ENCODE measurements at places on chromosomes 2 and 18.

DNA sequence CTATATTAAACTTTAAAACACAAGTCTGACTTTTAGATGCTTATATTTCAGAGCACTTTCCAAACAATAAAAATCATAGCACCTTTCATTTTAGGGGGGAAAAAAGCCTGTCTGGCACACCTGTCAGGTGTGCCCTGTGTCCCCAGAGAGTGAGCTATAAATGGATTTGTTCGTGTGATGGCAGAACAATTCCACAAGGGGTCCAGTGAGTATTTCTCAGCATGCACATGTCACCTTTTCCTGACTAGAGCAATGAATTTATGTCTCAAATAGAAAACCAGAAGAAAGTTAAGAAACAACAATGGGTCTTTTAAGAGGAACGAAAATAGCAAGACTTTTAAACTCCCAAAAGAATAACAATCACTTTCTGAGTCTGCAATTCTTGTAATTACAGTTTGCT, 55.9 kb downstream of the ACVR1C start:
- no peak for DNase-seq

GRCh38 chr2:23649303-23649702, 264.3 kb downstream of the KLHL29 start:
- DNase-seq, result no peak

- DNase-seq, result no peak
Observed at GRCh38 chr2:121791290-121791689, 35.8 kb downstream of the TSN start.

GRCh38 chr2:134988994-134989605, 58.1 kb downstream of the MAP3K19 start:
- peak; percentile 48 for DNase-seq

DNA sequence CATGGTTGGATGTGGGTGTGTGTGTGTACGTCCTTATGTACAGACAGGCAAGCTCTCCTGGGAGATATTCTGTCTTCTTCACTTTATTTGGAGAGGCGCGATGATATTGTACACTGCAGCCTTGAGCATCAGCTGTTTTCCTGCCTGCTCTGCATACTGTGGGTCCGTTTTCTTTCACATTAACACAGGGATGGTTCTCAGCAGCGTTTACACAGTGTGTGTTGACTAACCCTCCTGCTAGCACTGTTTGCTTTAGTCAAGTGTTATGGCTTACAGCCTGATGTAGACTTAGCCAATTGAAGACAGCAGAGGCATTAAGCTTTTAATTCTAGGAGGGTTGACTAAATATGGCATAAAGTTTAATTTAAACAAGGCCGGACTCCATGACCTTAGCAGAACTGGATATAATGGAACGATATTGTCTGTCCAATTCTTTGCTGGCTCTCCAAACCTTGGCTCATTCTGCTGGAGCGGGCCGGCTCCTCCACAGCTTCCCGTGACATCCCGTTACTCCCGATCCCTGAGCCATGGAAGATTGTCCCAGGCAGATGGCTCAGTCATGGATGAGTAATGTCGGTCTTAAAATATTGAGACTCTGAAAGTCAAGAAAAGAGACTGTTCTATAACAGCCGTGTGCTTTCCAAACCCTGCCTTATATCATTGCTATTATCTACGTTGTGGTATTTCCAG, 134.7 kb downstream of the TPGS2 start:
- DNase-seq, result peak; percentile 76

- DNase-seq, result peak; percentile 88
Observed at GRCh38 chr2:215921895-215922294, 91.5 kb downstream of the MREG start.

- peak; percentile 100 for DNase-seq
Observed at GRCh38 chr2:217695033-217695520, 307.7 kb downstream of the TNS1 start.

- peak; percentile 25 for DNase-seq
Observed at GRCh38 chr2:38170067-38170466, 94.1 kb upstream of the CYP1B1 start.

- peak; percentile 0 for DNase-seq
Observed at GRCh38 chr2:28869494-28870145, 489 bp downstream of the TRMT61B start.

DNA sequence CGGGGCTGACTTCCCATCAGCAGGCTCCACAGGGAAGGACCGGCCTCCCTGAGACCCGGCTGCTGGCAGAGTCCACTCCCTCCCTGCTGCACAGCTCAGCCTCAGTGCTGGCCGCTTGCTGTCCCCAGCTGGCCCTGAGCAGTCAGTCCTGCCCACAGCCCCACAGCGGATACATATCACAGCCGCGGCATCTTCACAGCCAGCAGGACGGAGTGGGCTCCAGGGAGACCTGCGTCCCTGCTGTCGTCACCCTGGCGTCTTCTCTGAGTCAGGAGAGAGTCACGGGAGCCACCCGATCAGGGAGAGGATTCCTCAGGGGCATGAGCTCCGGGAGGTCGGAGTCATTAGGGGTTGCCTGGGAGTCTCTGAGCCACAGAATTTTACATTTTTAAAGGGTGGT, 13.1 kb upstream of the SNTG2 start:
- DNase-seq, result peak; percentile 79

GRCh38 chr2:48369971-48370370, 160.0 kb upstream of the STON1 start:
- no peak for DNase-seq

GRCh38 chr2:122422384-122422991, 667.0 kb downstream of the TSN start:
- peak; percentile 0 for DNase-seq

DNA sequence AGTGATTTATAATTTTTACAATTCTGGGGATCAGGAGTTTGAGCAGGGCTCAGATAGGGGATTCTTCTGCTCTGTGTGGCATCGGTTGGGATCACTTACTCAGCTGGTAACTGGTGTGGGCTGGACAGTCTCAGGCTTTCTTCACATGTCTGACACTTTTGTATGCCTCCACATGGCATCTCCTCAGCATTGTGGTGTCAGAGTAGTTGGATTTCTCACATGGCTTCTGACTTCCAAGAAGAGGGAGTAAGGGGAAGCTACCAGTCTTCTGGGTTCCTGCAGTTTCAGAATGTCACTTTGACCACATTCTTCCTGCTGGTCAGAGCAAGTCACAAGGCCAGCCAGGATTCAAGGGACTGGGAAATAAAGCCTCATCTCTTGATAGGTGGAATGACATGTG, 55.6 kb downstream of the NCOA1 start:
- no peak for DNase-seq

- DNase-seq, result peak; percentile 67
Observed at GRCh38 chr2:231674587-231675338, 33.6 kb upstream of the PTMA start.

DNA sequence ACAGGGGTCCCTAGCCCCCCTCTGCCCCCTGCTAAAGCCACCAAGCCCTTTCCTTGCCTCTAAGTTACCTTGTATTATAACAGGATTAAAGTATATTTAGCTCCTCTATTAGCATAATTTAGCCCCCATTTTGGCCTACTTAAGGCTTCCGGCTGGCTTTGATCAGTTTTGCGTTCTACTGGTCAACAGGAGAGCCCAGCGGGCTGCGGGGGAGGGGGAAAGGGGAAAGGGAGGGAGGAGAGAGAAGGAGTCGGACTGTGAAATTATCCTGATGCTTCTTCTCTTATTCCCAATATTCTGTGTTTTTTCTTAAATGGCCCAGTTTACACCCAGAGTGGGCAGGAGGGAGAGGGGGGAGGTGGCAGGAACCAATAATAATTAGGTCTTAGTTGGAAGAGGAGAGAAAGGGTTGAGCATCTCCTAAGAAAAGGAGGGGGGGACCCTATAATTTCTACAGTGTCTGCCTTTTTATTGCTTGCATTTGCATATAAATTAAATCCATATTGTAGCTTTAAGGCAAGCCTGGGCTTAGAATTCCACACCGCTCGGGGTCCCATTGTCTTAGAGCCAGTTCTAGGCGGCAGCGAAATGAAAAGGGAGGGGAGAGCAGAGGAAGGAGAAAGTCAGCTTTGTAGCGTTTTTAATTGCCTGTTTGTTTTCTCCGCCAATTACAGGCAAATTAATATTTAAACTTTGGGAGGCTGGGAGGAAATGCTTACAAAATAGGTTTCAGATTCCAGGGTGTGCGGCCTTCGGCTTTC, 39.6 kb downstream of the EN1 start:
- no peak for DNase-seq

DNA sequence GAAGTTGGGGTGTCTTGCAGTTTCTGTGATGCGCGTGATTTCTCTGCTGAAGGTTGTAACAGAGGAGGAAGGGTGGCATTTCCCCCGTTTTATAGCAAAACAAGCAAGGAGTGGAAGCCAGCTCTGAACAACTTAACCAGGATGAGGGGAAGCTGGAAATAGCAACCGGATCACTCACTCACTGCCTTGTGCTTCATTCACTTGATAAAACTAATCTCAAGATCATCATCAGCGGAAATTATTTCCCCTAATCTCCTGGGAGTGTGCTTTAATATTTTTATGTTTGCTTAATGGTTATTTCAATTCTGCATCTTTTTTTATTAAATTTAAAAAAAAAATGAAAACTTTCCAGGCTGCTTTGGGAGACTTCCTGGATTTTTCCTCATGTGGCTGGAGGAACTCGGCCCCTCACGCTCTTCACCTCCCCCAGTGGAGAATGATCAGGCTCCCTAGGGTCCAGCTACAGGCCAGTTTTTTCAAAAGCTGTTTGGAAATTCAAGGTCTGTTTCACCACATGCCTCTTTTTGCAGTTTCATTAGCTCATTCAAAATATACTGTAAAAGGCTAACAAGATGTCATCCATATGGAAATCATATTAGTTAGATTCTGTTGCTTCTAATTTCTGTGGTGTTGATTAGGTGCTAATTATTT, 31.7 kb downstream of the CABLES1 start:
- no peak for DNase-seq

GRCh38 chr2:224722770-224723169, 6.6 kb upstream of the CCDC195 start:
- no peak for DNase-seq

- DNase-seq, result peak; percentile 80
Observed at GRCh38 chr18:8889489-8889888, 184.1 kb downstream of the MTCL1 start.

DNA sequence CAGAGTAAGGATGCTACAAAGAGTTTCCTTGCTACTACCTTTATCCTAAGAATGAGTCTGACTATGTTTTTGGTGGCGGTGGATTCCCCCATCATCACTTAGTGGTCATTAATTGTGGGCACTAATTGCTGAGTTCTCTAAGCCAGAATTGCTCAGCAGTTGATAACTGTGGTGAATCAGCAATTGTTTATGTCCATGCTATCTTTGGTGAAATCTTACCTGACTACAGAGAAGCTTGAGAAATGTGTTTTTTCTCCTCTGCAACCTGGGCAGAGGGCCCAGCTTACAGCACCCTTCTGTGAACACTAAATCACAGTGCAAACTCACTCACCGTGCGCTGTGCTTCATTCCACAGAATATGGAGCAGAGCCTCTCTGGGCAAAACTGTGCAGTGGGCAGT, 683.6 kb downstream of the CNTNAP5 start:
- DNase-seq, result no peak

DNA sequence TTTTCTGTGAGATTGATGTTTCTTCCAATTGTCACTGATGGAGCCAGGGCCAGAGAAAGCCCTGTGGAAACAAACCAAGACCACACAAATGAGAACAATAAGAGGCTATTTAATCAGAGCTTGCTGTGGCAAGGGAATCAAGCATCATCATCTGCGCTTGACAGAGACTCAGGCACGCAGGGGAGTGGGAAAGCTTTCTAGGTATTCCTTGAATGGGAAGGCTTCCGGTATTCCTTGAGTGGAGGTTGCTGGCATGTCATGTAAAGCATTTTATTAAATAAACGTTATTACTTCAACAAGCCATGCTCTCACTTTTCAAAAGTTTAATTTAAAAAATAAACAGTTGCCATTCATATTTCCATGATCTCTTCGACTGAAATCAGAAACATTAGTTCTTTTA, 194.6 kb upstream of the SYT4 start:
- DNase-seq, result no peak

DNA sequence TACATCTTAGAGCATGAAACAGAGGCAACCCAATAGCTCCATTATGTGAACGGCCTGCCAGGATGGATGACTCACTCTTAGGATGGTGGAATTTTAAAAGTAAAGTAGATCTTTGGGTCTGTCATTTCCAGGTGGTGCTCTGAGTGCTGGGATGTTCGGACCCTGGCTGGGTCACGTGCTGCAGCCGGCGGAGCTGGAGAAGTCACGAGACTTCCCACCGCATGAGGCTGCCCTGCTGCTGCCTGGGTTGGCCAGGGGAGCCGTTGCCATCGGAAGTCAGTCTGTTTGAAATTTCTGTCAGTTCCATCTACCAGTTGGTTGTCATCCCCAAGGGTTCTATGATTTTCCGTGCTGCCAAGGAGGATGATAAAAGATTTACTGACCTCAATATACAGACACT, 93.3 kb upstream of the ALKAL2 start:
- DNase-seq, result no peak

DNA sequence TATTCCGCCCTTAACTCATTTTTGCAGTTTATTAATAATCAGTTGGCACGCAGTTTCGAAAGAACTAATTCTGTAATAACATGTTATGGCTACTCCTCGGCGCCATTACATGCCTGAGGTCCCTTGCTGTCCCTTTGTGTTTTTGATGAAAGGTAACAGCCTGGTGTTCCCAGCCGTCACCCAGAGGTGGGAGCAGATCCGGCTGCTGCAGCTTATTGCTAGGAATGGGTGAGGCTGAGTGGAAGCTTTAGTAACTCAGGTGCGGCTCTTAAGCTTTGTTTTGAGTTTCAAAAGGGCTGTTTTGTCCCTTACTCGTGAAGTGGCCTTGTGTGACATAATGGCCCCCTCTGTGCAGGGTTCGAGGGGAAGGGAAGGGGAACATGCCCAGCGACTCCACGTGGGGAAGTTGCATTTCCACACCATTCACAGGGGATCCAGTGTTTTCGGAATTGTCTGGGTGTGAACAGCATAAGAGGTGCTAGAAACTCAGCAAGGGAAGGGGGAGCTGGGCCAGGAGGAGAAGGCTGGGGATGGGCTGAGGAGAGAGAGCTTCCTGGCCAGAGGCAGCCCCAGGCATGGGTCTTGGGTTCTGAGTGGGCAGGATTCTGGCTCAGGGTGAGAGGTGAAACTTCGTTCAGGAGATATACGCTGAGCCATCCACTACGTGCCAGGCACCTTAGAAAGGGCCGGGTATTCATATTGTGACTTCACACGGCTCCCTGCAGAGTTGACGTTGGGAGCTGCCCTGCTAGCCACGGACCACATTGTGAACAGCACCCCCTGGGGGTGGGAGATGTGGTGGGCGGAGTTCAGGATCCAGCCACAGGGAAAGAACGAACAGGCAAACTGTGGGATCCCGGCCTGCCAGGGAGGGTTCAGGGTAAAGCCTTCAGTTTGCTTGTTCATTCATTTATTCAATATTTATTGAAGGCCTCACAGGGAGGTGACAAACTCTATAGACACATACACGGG, 84.4 kb downstream of the TGOLN2 start:
- no peak for DNase-seq

GRCh38 chr2:58046335-58046584, 346 bp upstream of the VRK2 start:
- no peak for DNase-seq

GRCh38 chr2:112821682-112822081, 14.9 kb downstream of the IL1B start:
- no peak for DNase-seq

GRCh38 chr2:226184540-226184939, 615.1 kb downstream of the IRS1 start:
- DNase-seq, result no peak
